ENCODE measurements at places on chromosomes 1 and 21.

- DNase-seq: no peak
These were observed 18.0 kb upstream of the KPRP start for GRCh38 chr1:152739841-152740240.

GRCh38 chr1:11134251-11134897, 34.7 kb upstream of the EXOSC10 start:
- no peak for DNase-seq

DNA sequence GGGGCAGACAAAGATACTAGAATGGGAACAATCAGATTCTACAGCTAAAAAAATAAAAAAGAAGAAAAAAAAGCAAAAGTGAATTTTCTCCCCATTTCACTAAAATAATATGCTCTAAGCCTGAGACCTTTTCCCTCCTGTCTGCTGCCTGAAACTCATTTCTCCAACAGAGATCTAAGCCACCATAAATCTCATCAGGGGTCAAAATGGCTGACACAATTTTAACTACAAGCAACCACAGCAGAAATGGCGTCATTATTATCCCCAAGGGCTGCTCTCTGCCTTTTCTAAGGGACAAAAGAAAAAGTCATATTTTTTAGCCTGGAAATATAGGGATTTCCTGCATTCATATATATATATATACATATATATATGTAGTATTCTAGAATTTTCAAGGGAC, 183.7 kb upstream of the CAMK1G start:
- no peak for DNase-seq

DNA sequence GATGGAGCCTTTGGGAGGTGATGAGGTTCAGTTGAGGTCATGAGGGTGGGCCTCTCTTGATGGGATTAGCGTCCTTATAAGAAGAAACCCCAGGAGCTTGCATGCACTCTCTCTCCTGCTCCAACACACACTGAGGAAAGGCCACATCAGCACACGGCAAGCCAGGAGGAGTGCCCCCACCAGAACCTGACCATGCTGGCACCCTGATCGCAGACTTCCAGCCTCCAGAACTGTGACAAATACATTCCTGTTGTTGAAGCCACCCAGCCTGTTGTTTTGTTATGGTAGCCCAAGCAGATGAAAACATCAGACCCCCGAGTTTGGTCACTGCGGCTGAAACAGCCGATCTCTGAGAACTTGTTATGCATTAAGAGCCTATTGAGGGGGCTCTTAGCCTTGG, 64.8 kb upstream of the SOD1 start:
- DNase-seq: no peak

- DNase-seq: no peak
These were observed 23.2 kb downstream of the LY9 start for GRCh38 chr1:160819186-160819585.

GRCh38 chr1:175037416-175037815, 14.2 kb upstream of the MRPS14 start:
- DNase-seq: no peak

GRCh38 chr1:232196042-232196441, 433.9 kb downstream of the SIPA1L2 start:
- no peak for DNase-seq

- peak; percentile 59 for DNase-seq
These were observed 37.3 kb upstream of the IL10 start for GRCh38 chr1:206809504-206810084.

DNA sequence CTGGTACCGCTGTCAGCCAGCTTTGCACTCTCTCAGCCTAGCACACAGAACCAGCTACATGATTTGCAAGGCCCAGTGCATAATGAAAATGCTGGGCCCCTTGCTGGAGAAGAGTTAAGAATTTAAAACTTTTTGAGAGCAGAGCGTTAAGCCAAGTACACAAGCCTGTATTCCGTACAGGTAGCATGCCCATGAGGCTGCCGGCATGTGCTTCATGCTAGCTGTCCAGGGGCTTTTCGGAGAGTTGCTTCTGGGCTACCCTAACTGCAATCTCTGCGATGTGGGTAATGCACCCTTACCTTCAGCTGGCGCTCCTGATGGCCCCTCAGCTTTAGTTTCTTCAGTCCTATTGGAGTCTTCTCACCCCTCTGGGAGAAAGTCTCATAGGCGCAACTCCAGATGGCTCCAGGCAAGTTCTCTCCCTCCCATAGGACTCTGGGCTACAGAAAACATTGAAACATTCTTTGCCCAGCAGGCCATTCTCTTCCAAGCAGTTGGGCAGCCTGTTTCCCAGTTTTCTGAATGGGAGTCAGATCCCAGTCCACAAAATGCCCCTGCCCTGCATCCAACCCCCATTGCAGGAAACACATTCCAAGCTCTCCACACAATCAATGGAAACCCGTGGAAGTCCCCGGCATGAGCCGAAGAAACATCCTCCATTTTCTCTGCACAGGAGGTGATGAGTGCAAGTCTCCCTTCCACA, 5.7 kb upstream of the AKT3 start:
- no peak for DNase-seq

- no peak for DNase-seq
These were observed 18.7 kb downstream of the IL23R start for GRCh38 chr1:67184838-67185421.

GRCh38 chr1:154304664-154305337, 16.1 kb upstream of the AQP10 start:
- no peak for DNase-seq

GRCh38 chr21:41605178-41605933, 97.4 kb upstream of the TMPRSS2 start:
- no peak for DNase-seq

DNA sequence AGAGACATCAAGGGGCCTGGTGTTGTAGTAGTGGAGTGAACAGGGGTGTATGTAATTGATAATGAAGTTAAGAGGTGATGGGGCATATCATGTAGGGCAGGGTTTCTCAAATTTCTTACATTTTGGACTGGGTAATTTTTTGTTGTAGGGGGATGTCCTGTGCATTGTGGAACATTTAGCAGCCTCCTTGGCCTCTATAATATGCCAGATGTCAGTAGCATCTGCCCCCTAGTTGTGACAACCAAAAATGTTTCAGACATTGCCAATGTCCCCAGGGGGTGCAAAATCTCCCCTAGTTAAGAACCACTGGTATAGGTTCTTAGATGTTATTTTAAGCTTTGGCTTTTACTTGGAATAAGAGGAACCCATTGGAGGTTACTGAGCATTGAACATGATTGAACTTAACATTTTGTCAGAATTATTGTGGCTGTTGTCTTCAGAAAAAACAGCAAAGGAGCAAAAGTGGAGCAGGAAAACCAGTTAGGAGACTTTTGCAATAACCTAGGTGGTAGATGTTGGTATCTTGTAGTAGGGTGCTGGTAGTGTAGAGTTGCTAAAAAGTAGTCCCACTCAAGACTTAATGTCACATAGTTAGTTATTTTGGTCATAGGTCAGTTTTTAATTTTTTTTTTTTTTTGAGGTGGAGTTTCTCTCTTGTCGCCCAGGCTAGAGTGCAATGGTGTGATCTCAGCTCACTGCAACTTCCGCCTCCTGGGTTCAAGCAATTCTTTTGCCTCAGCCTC, 6.2 kb downstream of the ZNF326 start:
- peak; percentile 5 for DNase-seq

- peak; percentile 58 for DNase-seq
These were observed 38.6 kb upstream of the COX20 start for GRCh38 chr1:244796719-244797406.

- DNase-seq: no peak
These were observed 10.5 kb upstream of the PRXL2B start for GRCh38 chr1:2575801-2576663.

DNA sequence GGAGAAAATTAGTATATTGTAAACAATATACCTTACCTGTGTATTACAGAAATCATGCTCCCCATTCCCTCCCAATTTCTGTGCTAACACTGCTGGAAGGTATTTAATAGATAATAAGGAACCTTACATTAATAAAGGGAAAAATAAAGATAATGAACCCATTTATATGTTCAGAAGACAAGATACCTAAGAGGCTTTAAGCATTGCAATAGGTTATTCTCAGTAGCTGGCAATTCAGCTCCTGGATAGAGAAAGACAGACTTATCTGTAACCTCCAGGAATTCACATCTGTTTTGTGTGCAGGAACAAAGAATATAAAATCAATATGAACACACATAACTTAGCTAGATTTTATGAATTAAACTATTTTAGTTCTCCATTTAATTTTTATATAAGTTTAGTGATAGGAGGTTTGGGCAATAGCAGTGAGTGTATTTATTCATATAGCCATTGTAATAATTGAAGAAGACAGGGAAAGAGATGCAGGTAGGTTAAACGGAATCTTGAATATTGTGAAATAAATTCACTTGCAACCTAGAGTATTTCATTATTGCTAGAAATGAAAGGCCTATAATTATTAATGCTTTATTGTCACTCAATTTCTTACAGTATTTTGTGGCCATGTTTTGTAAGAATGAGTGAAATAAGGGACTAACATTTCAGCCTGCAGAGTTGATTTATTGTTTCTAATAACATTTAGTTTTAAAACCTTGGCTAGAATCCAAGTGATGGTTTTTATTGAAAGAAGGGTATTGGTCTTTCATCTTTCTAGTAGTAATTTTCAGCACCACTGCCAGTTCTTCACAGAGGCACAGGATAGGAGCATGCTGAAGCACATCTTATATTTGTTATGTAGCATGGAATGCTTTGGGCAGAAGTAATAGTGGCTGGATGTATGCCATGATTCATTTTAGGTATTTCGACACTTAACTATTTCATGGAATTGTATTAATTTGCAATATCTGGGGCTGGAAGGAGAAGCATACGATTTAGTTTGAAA, 1.5 kb downstream of the XPR1 start:
- DNase-seq: no peak

GRCh38 chr21:27740084-27740483, 773.2 kb upstream of the ADAMTS5 start:
- no peak for DNase-seq

- DNase-seq: no peak
These were observed 43.6 kb upstream of the A3GALT2 start for GRCh38 chr1:33364565-33364918.

GRCh38 chr1:33393524-33393923, 37.4 kb downstream of the PHC2 start:
- DNase-seq: no peak

DNA sequence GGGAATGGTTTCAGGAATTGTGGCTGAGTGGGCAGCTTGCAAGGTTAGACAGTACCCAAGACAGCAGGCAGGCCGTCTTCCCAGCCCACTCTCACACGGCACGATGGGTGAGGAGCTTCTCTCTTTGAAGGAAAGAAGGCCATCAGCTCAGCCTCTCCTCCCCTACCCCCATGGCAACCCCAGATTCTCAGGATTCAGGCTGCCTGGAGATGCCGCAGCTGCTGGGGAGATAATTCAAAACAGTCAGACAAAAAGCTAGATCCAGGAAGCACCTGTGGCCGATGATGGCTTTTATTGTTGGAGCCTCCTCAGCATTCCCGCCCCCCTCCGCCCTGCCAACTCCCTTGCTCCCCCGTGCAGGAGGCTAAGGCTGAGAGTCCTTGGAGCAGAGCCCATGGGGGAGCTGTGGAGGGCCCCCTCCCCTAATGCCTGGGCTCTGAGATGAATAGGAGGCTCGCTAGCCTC, 220.5 kb downstream of the TRABD2B start:
- no peak for DNase-seq

GRCh38 chr1:93322349-93322748, 23.4 kb upstream of the DR1 start:
- DNase-seq: no peak

DNA sequence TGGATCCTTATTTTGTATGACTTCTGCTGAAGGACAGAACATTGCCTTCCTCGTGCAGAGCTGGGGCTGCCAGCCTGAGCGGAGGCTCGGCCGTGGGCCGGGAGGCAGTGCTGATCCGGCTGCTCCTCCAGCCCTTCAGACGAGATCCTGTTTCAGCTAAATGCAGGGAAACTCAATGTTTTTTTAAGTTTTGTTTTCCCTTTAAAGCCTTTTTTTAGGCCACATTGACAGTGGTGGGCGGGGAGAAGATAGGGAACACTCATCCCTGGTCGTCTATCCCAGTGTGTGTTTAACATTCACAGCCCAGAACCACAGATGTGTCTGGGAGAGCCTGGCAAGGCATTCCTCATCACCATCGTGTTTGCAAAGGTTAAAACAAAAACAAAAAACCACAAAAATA, 27.5 kb upstream of the KDM4A start:
- DNase-seq: no peak

GRCh38 chr1:239841631-239842030, 250.1 kb upstream of the FMN2 start:
- no peak for DNase-seq

DNA sequence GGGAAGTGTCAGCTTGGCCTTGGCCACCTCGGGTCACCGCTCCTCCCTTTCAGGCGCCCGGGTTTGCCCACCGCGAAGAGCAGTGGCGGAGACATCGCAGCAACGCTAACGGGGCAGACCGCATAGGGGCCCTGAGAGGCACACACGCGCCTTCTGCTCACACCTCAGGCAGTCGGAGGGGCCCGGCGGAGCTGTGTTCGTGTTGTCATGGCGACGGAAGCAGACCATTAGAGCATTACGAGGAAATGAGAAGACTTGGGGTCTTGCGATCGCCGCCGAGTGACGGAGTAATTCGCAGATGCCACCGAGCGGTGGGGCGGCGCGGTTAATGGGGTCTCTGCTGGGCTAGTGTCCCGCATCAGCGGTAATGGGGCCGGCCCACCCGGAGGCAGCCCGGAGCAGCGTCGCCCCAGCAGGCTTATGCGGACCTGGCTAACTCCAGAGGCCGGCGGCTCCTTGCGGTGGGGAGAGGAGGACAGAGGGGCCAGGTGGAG, 144.1 kb downstream of the TNR start:
- no peak for DNase-seq

GRCh38 chr1:225119307-225119706, 189.8 kb downstream of the DNAH14 start:
- no peak for DNase-seq

DNA sequence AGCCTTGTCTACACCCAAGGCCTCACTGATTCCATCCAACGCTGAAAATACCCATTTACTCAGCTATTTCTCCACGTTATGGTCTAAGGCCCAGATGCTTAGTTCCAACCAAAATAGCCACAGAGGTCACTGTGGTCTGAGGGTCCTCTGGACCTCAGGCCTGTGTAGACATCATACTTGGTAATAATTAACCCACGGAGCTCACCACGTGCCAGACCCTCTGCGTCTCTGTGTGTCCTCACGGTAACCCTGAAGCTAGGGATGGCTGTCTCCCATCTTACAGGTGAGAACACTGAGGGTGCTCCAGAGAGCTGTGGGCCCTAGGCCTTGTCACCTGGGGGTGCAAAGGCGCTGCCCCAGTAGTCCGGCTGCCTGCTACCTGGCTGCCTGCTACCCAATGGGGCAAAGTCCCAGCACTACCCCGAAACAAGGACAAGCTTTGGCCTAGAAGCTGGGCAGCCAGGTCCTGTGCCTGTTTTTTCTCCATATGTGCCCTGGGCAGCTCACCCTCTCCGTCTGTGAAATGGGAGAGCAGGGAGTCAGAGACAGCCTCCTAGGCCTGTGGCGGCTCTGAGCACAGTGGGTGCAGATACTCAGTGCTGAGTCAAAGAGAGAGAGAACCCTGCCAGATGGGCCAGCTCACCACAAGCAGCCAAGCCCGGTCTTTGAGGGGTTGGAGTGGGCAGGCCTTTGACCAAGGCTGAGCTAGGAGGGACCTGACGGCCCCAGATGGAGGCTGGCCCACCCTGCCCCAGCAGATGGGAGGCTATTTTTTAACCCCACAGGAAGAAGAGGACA, 17.0 kb upstream of the RUNX3 start:
- no peak for DNase-seq
